ENCODE measurements at places on chromosomes 16 and 17.

DNA sequence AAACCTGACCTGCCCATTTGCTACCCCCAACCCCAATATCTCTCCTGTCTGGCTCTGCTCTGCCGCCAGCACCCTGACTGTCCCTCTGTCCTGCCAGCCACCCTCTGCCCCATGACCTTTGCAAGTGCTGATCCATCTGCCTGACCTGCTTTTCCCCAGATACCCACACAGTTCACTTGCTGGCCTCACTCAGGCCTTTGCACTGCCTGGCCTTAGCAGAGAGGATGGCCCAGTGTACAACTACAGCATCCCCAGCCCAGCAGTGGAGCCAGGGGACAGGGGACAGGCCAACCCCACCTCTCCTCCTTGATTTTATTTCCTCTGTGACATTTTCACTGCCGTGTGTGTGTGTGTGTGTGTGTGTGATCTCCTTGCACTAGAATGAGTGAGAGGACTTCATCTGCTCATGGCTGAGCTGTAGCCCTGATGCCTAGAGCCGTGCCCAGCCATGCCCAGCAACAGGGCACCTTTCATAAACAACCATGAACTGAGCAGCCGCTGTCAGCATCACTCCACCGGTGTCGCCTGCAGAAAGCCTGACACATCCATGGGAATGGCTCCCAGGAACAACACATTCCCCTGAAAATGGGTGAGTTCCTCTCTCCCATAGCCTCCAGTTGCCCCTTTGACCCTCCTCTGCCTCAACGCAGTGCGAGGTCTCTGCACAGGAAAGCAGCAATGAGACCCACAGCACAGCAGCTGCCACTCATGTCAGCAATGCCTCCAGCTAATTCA lies 36.0 kb upstream of the RBFOX3 start:
- DNase-seq: no peak

GRCh38 chr16:89744813-89745212 lies 23.5 kb downstream of the ZNF276 start:
- DNase-seq: no peak

DNA sequence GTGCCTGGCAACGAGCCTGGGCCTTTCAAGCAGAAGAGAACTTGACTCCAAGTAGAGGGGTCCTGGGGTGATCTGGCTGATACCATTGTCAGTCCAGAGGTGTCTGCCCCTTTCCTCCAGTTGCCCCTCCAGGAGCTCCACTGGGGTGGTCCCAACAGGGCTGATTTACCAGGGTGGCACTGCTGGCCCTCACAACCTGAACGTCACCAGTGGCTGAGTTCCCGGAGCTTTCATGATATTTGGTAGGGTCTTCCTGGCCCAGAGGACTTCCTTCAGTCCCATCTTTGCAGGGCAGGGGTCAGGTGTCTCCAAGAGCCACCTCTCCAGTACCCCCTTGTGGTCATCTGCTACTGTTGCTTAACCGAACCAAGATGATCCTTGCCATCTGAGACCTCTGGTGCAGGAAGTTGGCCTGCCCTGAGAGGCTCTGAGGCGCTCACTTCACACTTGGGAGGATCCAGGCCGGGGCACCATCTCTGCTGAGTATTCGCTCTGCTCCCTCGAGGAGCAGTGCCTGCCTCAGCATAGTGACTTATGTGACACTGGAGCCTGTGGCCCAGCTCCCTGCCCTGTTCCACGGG lies 3.5 kb downstream of the LIMD2 start:
- no peak for DNase-seq

- no peak for DNase-seq
These were observed 161.4 kb upstream of the CHMP6 start for GRCh38 chr17:80830020-80830780.

- DNase-seq: peak; percentile 22
These were observed 96.0 kb downstream of the XYLT1 start for GRCh38 chr16:17374668-17375255.

DNA sequence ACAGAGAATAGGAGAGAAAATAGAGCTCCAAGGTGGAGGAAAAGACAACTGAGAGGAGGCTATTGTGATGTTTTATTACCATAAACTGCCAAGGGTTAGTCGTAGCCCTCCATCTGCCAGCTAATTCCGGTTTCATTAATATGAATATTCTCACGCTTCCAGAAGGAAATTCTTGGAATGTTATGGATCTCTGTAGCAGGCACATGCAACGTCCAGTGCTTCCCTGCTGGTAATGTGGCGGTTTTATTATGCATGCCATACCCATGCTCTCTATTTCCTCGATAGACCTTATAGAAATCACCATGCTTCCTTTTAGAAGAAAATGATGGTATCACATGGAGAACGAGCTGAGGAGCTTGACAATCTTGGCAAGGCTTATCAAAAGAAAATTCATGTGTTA lies 463.6 kb downstream of the MAF start:
- DNase-seq: no peak

GRCh38 chr16:89449726-89450335 lies 40.5 kb downstream of the ANKRD11 start:
- no peak for DNase-seq
